ENCODE measurements at places on chromosomes 7 and 10. TPM values are rescaled to one million over a fixed set of nuclear protein-coding genes. Genes with fewer than 3 reads are reported as not detected.

- no peak overlapping the region for H3K4me3 ChIP-seq
- peak overlapping the region; percentile 65 for H3K27ac ChIP-seq
- no peaks in the 10 kb centered on the region for H3K36me3 ChIP-seq
- DNase-seq: peak; percentile 90
Measured at GRCh38 chr10:13839430-13839990, 252.7 kb downstream of the PRPF18 start.

GRCh38 chr10:13810568-13810967 lies 223.8 kb downstream of the PRPF18 start:
- no peak overlapping the region for H3K27ac ChIP-seq
- DNase-seq: no peak

- H3K4me3 ChIP-seq: no peak overlapping the region
- no peaks in the 10 kb centered on the region for H3K27me3 ChIP-seq
- H3K4me1 ChIP-seq: no peaks in the 10 kb centered on the region
Measured at GRCh38 chr10:45460235-45460878, 86.3 kb downstream of the ALOX5 start.

GRCh38 chr10:96747734-96748550 lies 27.6 kb upstream of the PIK3AP1 start:
- no peaks in the 10 kb centered on the region for H3K27me3 ChIP-seq
- no peak for DNase-seq
- no peaks in the 10 kb centered on the region for H3K4me1 ChIP-seq
- no peaks in the 10 kb centered on the region for H3K36me3 ChIP-seq
- no peak overlapping the region for H3K27ac ChIP-seq

GRCh38 chr10:44863344-44864047 lies 47.6 kb upstream of the TMEM72 start:
- peak overlapping the region; percentile 73 for H3K4me3 ChIP-seq
- DNase-seq: peak; percentile 51
- H3K27ac ChIP-seq: peak overlapping the region; percentile 91
- peaks cover 36% of the 10 kb centered on the region for H3K4me1 ChIP-seq
- no peaks in the 10 kb centered on the region for H3K36me3 ChIP-seq

The SFRP4 gene
- 0.13 TPM for total RNA-seq

DNA sequence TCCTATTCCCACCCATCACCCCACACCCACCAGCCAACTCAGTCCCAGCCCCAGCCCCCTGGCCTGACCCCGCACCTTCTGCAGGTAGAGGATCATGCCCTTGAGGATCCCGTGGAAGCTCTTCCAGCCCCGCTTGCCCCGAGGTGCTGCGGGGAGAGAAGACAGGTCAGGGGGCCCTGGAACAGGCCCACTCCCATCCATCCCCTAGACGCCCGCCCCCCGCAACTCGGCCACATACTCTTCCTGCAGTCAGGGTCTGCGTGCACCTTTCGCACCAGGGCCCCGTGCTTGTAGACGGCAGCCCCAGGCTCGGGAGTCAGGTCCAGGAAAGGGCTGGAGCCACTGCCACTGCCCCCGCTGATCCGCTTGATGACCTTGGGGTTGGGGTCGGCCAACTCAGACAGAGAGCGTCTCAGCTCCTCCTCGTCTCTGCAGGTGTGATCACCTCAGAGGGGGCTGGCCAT lies 9.6 kb downstream of the NFKB2 start:
- H3K27me3 ChIP-seq: peaks cover 6% of the 10 kb centered on the region
- no peak overlapping the region for H3K27ac ChIP-seq
- peaks cover 6% of the 10 kb centered on the region for H3K4me1 ChIP-seq
- H3K4me3 ChIP-seq: no peak overlapping the region
- DNase-seq: no peak

DNA sequence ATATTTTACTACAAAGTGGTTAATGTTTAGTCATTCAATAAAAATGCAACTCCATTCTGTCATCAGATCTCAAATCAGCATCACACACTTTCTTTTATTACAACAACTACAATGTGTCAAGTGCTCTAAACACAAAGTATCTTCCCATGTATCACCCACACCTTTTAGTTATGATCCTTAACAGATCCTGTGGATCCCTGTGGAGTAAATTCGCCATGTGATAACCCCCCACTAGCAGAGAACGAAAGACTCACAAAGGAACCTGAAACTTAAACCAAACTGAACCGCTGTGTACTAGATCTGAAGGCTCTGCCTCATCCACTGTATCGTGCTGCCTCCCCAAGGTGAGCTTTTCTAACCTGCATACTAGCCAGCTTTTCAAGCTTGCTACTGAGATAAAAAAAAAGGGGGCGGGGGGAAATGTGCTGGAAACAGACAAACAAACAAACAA lies 1.7 kb downstream of the DPY19L1 start:
- no peaks in the 10 kb centered on the region for H3K36me3 ChIP-seq
- H3K27me3 ChIP-seq: no peaks in the 10 kb centered on the region
- H3K4me1 ChIP-seq: peaks cover 23% of the 10 kb centered on the region
- H3K27ac ChIP-seq: peak overlapping the region; percentile 52
- peak; percentile 52 for DNase-seq

Measured in GM23248 (cell line).